Fibroblast of the conjunctiva (primary cell): ENCODE measurements at places on chromosomes 5 and 9.

- DNase-seq: no peak
Measured at GRCh38 chr5:10607023-10607665, 43.3 kb downstream of the ANKRD33B start.

- no peak for DNase-seq
Measured at GRCh38 chr5:113663879-113664541, 150.5 kb downstream of the YTHDC2 start.

DNA sequence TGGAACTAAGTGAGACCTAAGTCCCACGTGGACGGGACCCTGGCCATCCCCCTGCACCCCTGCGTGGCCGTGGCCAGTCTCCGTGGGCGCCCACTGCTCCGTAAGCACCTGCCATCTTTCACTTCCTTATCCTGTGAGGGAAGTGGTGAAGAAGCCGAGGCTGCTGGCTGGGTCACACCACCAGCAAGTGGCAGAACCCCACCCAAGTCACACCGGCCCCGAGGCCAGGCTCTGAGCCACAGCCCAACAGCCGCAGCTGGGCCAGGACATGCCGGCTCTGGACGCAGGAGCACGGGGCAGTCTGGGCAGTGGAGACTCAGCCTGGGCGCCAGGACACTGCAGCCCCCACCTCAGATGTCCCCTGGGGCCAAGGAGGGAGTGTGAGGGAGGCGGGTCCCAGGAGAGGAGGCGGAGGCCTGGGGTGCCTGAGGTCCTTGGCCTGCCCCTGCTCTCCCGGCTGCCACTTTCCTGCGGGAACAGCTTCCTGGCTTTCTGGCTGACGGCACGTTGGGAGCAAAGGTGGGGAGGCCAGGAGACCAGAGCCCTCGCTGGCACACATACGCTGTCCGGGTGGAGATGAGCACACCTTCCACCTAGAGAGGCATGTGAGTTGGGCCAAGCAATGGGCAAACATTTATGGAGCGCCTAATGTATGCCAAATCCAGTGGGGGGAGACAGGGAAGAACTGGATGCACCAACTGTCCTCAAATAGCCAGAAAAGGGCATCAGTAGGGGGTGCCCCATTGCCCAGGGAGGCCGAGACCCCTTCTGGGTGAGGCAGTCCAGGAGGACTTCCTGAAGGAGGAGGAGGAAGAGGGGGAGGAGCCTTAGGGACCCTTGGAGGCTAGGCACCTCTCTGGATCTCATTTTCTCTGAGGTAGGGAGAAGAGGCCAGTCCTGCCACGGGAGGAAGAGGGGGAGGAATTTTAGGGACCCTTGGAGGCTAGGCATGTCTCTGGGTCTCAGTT is 43.9 kb upstream of the EGFL7 start:
- DNase-seq: no peak

- DNase-seq: no peak
Measured at GRCh38 chr5:156758011-156758791, 91.9 kb upstream of the PPP1R2B start.

- DNase-seq: no peak
Measured at GRCh38 chr9:83432104-83432627, 106.0 kb downstream of the FRMD3 start.

DNA sequence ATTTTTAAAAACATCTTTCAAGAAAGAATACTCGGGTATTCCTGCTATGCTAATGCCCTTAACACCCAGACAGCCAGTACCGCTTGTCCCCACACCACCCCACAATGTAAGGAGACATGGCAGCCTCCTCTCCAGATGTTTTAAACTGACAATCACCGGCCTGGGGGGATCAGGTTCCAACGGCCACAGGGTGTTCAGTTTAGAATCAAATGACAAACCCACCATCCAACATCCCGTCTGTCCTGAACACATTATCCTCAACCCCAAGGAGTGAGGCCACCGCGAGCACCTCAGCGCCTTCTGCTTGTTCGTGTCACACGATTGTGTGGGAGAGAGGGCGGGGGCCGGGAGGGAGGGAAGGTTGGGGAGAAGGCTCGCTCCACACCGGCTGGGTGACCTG is 152.8 kb downstream of the PAX5 start:
- DNase-seq: no peak

- no peak for DNase-seq
Measured at GRCh38 chr5:1919209-1919566, 36.5 kb upstream of the IRX4 start.
